ENCODE measurements at places on chromosomes 11 and 22.

GRCh38 chr11:62374801-62375200, 37.6 kb downstream of the ASRGL1 start:
- DNase-seq: no peak

DNA sequence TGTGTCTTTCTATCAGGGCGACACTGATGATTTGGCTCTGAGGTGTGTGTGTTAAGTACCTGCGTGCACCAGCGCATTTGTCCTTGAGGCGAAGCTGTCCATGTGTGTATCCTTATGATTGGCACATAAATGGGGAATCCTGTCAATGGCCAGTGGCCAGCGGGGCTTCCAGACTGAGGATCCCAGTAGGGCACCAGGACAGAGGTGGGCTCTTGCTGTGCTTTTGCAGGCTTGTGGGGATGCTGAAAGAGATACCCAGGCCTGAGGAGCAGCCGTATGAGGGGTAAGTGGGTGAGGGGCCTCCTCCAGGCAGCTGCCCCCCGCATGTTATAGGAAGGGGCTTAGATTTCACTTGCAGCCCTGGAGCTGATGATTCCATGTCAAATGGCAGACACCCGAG, 156.8 kb downstream of the ST3GAL4 start:
- DNase-seq: no peak

GRCh38 chr11:103661185-103661584, 375.3 kb upstream of the DDI1 start:
- DNase-seq: no peak

DNA sequence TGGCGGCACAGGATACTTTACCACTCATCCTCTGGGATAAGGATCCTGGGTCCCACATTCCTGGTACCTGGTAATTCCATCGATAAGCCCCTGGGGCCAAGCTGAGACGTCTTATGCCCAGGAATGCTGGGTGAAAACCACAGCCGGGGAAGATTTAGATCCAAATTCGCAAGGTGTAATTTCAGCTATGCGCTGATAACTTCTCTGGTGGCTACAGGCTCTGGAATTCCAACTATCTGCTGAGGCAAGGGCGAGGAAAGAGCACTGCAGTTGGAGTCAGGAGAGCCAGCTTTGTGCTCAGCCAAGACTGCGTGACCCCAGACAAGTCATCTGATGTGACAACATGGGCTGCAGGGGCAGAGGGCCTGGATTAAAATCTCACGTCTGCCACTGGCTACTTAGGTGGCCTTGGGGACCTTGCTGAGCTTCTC, 9.9 kb upstream of the MYEOV start:
- no peak for DNase-seq

DNA sequence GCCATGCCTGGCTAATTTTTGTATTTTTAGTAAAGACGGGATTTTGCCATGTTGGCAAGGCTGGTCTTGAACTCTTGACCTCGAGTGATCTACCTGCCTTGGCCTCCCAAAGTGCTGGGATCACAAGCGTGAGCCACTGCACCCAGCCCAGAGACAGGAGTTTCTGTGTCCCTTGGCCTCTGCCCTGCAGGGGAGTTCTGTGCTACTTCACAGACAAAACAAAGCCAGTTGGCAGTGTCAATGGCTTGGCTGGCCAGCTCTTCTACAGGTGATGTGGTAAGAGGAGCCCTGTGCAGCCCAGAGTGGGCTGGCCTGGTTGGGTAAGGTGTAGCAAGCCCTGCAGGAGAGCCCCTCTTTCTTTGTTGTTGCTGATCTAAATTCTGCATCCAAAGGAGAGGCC, 60.5 kb upstream of the SHISAL1 start:
- no peak for DNase-seq

GRCh38 chr11:70440206-70440605, 41.9 kb downstream of the CTTN start:
- DNase-seq: no peak

DNA sequence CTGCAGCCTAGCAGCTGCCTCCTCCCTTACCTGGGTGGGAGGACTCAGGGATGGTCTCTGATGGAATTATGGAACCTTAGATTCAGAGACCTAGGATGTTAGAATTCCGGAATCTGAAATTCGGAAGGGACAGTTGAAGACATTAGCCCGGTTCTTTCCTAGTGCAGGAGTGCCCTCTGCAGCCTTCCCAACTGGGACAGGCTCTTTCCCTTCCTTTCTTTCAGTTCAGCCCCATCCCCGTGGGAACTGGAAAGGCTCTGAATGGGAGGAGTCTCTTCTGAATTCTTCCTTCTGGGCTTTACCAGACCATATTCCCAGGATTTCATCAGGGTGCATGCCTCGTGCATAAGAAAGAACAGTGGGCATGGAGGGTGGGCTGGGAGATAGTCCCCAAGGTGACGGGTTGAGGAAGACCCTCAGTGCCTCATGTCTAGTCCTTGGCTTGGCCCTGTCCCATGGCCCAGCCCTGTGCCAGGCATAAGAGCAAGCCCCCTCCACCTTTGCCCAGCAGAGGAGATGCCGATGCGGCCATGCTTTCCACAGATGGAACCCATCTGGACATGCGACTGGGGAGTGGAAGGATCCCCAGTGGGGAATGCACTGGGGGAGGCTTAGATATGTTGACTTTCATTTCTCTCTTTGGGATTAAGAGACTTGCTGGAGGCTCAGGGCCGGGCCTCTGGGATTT, 14.4 kb downstream of the DNAJB13 start:
- no peak for DNase-seq

- DNase-seq: no peak
Measured at GRCh38 chr22:46078241-46079092, 71.9 kb upstream of the PPARA start.

GRCh38 chr11:75872887-75873416, 57.9 kb downstream of the UVRAG start:
- DNase-seq: no peak

DNA sequence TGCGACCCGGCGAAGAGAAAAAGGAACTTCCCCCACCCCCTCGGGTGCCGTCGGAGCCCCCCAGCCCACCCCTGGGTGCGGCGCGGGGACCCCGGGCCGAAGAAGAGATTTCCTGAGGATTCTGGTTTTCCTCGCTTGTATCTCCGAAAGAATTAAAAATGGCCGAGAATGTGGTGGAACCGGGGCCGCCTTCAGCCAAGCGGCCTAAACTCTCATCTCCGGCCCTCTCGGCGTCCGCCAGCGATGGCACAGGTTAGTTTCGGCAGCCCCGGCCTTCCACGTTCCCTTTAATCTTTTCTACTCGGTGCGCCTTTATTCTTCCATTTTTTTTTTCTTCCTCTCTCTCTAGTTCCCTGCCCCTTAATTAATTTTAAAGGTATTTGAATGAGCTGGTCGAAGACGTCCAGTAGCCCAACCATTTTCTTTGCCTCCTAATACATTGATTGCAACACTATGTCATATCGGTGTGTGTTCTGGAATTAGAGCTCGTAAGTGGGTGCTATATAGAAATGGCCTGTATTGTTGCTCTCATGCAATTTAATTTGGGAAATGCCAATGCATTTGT, 537 bp downstream of the EP300 start:
- no peak for DNase-seq

DNA sequence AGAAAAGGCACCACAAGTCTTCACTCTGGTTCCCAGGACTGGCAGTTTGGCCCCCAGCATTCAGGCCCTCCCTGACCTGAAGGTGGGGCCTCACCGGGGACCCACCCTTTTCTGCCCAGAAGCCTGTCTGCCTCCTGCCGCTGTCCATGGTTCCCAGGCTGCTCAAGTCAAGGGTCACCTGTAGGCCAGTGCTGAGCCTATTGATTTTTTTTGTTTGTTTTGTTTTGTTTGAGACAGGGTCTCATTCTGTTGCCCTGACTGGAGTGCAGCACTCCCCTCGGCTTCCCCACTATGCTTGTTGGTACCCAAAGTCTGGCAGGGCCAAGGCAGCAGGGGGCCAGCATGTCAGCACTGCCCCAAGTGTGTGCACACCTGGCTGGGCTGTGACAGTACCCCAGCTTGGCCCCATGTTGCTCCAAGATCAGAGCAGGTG, 11.0 kb upstream of the MED17 start:
- no peak for DNase-seq

- DNase-seq: no peak
Measured at GRCh38 chr11:7759010-7759409, 37.7 kb downstream of the OR5P2 start.

- no peak for DNase-seq
Measured at GRCh38 chr22:20752873-20753272, 21.0 kb upstream of the SERPIND1 start.

DNA sequence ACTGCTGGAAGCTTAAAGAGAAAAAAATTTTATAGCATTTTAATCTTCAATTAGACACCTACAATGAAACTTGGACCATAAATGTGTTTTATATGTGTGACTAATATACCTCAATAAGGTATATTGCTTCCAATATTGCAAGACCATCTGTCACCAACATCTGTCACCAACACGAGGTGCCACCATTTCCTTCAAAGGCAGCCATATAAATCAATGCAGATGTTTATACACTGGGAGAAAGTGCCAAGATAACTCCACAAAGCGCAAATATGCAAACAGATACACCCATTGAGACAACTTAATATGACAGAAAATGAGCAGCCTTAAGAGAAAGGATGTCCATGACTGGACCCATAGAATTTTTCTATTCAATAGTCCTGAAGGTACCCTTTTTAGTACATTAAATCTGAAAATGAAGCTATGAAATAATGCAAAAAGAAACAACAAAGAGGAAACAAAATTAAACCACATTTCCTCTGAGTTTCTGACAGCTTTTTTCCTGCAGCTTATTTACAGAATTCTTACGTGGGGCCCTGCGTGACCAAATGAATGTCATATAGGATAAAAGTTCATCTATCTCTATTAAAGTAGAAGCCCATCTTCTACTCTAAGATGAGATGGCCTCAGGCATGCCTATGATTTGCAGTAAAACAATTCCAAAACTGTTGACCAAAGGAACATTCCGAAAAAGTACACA, 12.5 kb downstream of the MPZL3 start:
- no peak for DNase-seq

- no peak for DNase-seq
Measured at GRCh38 chr11:10899121-10899830, 41.4 kb upstream of the ZBED5 start.

GRCh38 chr11:31387379-31387778, 17.7 kb downstream of the DNAJC24 start:
- DNase-seq: no peak

- DNase-seq: no peak
Measured at GRCh38 chr11:86509588-86509974, 134.9 kb downstream of the CCDC81 start.

GRCh38 chr22:32517921-32518320, 43.3 kb downstream of the FBXO7 start:
- no peak for DNase-seq

Measured in non-pigmented ciliary epithelial cell (primary cell).